ENCODE measurements at places on chromosomes 16 and 17.

DNA sequence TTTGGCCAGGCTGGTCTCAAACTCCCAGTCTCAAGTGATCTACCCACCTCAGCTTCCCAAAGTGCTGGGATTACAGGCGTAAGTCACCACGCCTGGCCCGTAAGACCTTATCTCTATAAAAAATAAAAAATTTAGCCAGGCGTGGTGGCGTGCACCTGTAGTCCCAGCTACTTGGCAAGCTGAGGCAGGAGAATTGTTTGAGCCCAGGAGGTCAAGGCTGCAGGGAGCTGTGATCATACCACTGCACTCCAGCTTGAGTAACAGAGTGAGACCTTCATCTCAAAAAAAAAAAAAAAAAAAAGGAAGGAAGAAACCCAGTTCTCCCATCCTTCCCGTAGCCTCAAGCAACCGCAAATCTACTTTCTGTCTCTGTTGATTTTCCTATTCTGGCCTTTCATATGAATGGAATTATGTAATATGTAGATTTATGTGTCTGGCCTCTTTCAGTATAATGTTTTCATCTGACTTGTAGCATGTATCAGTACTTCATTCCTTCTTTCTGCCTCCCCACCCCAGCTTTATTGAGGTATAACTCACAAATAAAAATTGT is 11.2 kb downstream of the CASC3 start:
- DNase-seq: no peak

DNA sequence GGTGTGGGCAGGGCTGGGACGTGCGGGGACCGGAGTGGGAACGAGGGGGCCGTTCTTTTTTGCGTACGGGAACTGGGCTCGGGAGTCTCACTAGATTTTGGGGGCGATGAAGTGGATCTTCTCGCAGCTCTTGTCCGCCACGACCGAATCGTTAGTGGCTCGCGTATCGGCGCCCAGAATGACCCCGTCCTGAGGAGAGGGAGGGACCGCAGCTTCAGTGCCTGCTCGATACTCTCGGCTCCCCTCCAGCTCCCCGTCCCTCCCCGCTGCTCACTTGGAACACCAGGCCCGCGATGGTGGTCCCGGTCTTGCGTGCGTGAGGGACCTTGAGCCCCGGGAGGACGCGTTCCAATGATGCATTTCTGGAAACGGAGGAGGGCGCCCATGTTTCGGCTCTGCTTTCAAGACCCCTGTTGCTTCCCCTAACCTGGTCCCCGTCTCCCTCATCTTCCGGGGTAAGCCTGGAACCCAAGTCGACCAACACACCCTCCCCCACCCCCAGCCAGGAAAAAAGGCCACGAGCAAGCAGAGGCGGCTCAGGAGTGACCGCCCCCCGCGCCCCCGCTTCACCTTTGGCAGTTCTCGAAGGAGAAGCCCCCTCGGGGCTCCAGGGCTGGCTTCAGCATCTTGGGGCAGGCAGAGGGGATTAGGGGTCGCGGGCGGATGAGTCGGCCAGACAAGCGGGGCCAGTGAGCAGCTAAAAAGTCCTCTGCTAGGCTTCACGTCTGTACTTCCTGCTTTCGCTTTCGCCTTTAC is at the start of gene PSMB10:
Gene PSMB10, minus strand, starts transcription at position 727 of the 756 bp plus-strand sequence. Its CDS starts 101 bp downstream, at position 626.
- DNase-seq: peak; percentile 16

DNA sequence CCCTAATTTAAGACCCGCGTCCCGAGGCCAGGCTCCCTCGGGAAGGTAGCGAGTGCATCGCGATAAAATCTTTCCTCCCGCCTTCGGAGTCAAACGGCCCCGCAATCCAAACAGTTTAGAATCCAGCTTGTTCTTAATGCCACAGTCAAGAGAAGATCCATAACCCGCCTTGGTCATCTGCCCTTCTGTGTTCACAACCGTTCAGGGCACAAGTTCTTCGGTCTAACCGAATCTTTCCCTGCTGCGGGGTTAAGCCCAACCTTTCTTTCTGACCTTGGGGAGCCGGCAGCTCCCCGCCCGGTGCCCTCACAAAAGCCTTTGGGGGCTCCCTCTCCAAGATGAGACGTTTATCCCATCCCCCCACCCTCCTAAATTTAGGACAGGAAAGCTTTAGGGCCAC is 30.3 kb downstream of the CPSF4L start:
- no peak for DNase-seq

- no peak for DNase-seq
Measured at GRCh38 chr17:59093145-59093701, 13.5 kb downstream of the TRIM37 start.

DNA sequence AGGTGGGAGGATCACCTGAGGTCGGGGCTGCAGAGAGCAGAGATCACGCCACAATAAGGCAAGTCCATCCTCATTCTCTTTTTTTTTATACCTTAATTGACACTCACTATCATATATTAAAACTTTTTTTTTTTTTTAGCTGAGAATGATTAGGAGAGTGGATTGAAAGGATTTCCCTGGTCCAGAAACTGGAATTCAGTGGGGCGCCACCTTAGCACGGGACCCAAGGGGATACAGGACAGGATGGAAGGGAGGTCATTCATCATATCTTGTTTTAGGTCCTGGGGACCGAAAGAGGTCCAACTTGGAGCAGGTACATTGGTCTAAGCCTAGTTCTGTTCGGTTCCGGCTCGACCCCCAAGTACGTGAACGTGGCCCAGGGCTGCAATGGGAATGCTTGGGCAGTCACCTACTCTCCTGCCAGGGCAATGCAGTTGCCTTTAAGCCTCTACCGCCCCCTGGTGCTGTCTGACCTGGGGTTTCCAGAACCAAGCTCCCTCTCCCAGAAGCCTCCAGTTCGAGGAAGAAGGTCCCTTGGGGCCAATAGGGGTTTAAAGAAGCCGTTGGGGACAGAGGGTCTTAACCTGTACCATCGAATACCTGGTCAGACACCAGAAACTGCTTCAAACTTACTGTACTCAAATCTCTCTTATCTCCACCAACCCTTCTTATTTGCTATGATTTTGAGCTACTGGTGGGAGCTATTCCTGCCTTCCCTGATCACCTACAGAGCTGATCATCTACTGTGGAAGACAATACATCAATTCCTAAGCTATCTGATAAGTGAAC is 19.9 kb upstream of the GPATCH8 start:
- DNase-seq: peak; percentile 26
